Effector CD8-positive, alpha-beta T cell (primary cell): ENCODE measurements at places on chromosomes 6 and 20.

DNA sequence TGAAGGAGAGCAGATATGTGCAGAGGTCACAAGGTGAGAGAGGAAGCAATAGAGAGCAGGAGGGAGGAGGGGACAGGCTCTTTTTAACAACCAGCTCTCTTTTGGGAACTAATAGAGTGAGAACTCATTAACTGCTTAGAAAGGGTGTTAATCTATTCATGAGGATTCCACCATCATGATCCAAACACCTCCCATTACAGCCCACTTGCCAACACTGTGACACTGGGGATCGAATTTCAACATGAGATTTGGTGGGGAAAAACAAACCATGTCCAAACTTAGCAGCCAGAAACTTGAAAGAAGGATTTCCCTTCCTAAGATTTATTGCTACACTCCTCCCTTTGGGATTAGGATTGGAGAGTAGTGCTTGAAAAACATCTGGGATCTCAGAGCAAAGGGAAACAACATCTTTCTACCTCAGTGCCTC is 135.5 kb upstream of the PLCB4 start:
- DNase-seq = no peak

- no peak for DNase-seq
These were observed 14.2 kb upstream of the FOXC1 start for GRCh38 chr6:1595271-1596087.

DNA sequence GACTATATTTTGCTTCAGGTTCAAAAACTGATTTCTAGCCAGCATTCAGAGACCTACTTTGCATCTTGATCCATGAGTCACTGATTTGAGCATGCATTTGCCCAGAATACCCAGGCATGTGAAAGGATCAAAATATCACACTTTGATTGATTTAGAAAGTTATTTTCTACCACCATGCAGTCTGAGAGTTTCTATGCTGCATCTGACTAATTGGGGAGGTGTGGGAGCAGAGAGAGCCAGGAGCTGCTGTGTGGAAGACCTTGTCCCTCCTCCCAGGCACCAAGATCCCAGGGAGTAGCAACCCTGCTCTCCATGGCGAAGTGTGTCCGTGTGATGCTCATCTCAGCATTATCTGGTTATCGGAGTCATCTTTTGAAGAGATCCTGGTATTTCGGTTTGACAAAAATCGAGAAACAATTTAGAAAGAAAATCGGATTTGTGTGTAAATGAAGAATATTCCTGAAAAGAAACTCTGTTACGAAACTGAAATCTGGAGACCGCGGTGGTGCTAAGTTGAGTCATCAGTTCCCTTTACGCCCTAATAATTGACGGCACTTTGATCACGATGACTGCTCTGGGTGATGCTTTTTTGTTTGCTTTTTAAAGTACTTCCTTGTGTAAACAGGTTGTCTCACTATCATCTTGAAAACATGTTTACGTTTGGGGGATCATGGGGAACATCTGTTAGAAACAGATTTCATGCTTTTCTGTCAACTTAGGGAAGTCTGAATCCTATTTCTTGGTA is 193.4 kb downstream of the BACH2 start:
- DNase-seq = no peak

- DNase-seq = no peak
These were observed 9.7 kb downstream of the RPS6KA2 start for GRCh38 chr6:166617359-166617758.

- DNase-seq = no peak
These were observed 28.4 kb upstream of the PTPN1 start for GRCh38 chr20:50481741-50482140.

DNA sequence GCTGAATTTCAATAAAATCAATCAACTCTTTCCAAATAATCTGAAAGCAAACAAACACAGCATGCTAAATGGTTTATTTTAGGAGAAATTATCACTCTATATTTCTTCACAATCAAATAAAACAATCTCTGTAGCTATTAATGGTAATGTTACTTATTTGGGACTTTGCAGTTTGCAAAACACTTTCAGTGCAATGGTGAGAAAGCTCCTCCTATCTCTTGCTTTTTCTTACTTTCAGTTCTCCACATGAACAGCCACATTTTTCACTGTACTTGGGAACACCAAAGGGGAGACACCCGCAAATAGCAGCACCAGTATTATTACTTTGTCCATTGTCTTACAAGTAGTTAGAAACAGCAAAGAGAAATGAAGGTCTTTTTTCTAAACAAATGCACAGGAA is 92.4 kb downstream of the DST start:
- DNase-seq = no peak

- no peak for DNase-seq
These were observed 43.5 kb downstream of the FNDC1 start for GRCh38 chr6:159212525-159213280.

DNA sequence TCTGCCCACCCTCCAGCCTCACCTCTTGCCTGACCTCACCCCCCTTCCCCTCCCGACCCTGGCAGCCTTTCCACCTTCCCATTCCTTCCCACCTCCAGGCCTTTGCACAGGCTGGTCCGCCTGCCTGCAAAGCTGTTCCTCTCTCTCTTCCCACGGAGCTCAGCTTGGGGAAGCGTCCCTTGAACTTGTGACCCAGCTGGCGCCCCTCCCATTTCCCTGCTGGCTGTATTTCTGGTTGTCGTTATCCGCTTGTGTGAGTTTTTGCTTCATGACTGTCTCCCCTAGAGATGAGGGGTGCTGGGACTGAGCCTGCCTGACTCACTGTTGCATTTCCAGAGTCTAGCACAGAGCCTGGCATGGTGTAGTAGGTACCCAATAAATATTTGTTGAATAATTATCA is 32.5 kb downstream of the VSTM2L start:
- no peak for DNase-seq

DNA sequence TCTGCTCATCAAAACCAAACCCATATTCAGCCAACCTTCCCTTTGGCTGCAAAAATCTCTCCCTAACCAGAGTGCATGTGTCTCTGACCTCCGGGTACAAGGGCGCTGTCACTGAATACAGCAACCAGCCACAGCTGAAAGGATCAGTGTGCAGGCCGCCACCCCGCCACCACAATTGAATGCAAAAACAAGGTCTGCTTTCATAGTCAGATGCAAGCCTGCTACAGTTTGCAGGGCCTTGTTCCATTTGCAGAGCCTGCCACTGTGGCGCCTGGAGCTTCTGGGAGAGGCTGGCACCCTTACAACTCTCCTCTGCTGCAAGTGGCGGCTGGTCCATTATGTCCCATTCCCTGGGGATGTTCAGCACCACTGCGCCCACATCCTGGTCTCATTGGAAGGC is 23.5 kb downstream of the MDGA1 start:
- no peak for DNase-seq

GRCh38 chr20:7977709-7978108 is 37.5 kb upstream of the HAO1 start:
- DNase-seq = no peak
